ENCODE measurements at places on chromosomes 2 and 18.

DNA sequence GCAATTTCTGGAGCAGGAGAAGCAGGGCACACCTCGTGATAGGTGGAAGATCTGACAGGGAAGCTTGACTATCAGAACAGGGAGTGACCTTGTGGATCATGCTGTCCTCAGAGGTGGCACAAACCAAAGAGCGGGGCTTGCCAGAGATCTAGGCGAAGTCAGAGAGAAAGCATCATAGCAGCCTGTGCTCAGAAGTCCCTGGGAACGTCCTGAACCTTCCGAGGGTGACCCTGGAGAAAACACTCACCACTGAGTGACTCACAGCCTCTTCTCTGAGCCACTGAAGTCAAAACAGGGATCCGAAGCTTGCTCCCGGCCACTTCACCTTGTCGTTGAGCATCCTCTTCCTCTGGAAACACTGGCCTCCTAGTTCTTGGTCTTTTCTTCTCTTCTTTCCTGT, 56.7 kb downstream of the IL1R2 start:
- DNase-seq: no peak

- DNase-seq: no peak
These were observed 24.1 kb downstream of the CFLAR start for GRCh38 chr2:201139836-201140604.

GRCh38 chr2:158969715-158970240, 1.3 kb downstream of the TANC1 start:
- DNase-seq: no peak

- peak; percentile 11 for DNase-seq
These were observed 24.6 kb downstream of the MAIP1 start for GRCh38 chr2:199979832-199980628.

DNA sequence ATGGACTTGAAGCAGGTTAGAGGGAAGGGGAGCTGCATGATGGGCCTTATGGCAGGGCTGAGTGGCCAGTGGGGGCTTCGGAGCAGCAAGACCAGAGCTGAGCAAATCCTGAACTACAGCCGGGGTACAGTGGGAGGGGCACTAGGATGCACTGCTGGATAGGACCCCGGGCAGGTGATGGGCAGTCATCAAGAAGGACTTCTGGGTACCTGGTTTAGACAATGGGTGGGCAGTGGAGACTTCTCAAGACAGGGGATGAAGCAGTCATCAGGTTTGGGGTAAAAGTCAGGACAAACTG, 507.4 kb upstream of the MYT1L start:
- no peak for DNase-seq

GRCh38 chr2:175834477-175834876, 167.6 kb downstream of the LNPK start:
- peak; percentile 72 for DNase-seq

DNA sequence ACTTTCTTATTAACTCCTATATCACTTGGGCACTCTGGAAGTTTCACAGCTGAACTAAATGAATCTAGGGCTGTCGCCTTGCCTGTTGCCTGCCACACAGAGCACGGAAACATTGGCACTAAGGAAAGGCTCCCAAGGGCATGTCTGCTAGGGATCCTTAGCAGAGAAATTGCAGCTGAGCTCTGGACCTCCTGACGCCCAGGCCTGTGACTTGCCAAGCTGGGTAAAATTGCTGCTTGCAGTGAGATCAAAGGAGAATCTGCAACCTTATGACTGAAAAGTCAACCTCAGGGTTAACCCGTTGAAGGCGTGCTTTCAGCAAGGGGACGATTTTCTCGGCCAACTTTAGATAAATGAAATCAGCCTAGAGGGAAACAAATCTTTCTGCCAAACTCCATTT, 189.8 kb downstream of the NCK2 start:
- no peak for DNase-seq

DNA sequence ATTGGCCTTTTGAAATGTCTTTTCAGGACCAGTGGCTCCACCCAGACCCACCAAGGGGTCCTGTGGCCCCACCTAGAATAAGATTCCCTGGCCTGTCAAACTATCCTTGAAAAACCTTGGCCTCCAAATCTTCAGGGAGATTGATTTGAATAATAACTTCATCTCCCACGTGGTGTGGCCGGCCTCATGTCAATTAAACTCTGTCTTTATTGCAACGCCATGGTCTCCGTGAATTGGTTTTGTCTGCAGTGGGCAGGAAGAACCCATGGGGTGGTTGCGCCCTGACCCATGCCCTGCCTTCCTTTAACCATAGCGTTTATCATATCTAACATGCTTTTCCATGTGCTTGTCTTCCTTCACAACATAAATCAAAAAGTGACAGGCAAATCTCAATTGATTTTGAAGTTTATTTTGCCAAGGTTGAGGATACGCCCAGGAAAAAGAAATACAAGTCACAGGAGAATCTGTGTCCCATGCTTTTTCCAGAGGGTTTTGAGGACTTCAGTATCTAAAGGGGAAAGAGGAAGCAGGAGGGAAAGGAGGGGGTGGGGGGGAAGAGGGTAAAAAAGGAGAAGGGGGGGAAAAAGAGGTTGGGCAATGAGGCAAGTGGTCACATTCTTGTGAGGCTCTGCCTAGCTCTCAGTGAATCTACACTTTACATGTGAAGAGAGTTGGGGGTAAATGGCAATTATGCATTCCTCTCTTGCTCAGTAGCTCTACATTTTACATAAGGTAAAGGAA, 66.5 kb upstream of the CABLES1 start:
- no peak for DNase-seq

DNA sequence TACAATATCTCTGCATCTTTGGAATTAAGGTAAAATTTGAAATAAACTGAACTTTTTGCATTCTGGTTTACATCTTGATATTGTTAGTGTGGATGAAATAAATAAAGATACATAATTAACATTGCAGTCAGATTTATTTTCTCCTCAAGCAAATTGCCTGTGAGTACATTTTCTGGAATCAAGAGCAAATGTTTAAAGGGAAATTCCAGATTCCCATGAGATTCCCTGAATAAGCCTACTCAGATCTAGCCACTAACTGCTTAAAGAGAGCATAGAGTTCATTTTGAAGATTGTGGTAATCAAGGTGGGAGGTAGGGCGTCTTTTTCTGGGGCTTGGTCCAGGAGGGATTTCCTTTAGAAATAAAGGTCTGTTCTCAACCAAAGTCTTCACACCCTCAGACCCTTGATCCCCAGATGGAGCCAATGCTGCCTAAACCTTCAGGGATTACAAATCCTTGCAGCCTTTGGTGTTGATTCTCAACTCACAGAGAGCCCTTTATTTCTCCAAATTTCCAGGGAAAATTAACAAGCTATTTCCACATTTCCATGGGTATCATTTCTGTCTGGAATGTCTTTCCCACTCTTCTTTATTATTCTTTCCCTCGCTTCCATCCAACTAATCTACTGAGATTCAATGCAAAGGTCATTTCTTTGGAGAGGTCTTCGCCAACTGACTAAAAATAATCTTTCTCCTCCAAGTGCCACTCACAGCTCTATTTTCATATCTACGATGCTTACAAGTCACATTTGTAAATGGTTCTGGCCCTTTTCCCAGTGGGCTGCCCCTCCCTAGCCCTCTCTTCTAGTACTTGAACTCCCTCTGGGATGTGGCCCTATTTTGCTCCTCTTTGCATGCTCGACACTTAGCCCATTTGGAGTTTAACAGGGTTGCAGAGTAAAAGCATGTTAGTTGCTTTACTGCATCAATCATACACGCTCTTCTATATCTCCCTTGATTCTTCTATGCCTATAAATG, 79.8 kb upstream of the SPATS2L start:
- DNase-seq: no peak

GRCh38 chr2:224934526-224935188, 107.6 kb downstream of the DOCK10 start:
- no peak for DNase-seq

DNA sequence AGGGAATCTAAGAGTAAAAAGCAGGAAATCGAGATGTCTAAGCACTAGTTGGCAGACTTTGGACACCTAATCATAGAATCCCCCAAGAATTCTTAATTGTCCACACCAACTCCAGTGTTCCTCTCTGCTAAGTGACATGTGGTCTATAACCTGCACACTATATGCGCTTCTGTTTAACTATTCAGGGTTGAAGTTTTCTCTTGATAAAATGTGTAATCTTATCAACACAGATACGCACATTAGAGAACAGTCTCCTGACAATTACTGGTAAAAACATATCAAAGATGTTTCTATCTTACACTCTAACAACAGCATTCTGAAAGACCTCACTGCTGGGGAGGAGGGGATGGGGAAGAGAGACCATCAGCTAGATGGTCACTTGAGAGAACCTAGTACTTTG, 3.9 kb downstream of the ABCB11 start:
- DNase-seq: no peak

- DNase-seq: no peak
These were observed 120.6 kb upstream of the HDAC4 start for GRCh38 chr2:239521518-239521815.

- no peak for DNase-seq
These were observed 573.3 kb downstream of the LRP1B start for GRCh38 chr2:141557329-141558095.

GRCh38 chr2:129233751-129234406, 745.6 kb upstream of the RAB6C start:
- no peak for DNase-seq

DNA sequence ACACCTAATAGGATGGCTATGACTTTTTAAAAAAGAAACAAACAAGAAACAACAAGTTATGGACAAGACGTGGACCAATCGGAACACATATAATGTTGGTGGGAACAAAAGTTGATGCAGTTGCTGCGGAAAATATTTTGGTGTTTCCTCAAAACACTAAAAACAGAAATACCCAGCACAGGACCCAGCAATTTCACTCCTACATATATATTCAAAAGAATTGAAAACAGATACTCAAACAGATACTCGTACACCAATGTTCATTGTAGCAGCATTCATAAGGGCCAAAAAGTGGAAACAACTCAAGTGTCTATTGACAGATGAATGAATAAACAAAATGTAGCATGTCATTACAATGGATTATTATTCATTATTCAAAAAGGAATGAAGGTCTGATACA, 12.1 kb downstream of the CCDC141 start:
- DNase-seq: no peak

DNA sequence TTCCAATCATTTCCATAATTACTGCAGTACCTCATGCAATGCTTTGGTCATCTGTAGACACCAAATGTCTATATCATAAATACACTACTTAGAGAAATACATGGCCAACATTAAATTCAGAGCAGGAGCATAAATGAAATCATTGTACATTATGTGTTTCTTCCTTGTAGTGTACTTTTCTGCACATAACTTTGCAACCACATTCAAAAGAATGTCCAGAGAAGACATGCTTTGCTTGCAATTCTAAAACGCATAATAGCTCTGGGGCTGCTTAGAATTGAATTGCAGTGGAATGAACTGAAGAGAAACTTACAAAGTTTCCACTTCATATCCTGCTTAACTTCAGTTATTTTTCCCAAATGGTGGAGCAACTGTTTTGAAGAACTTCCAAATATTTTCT, 664.4 kb downstream of the DSC3 start:
- no peak for DNase-seq

DNA sequence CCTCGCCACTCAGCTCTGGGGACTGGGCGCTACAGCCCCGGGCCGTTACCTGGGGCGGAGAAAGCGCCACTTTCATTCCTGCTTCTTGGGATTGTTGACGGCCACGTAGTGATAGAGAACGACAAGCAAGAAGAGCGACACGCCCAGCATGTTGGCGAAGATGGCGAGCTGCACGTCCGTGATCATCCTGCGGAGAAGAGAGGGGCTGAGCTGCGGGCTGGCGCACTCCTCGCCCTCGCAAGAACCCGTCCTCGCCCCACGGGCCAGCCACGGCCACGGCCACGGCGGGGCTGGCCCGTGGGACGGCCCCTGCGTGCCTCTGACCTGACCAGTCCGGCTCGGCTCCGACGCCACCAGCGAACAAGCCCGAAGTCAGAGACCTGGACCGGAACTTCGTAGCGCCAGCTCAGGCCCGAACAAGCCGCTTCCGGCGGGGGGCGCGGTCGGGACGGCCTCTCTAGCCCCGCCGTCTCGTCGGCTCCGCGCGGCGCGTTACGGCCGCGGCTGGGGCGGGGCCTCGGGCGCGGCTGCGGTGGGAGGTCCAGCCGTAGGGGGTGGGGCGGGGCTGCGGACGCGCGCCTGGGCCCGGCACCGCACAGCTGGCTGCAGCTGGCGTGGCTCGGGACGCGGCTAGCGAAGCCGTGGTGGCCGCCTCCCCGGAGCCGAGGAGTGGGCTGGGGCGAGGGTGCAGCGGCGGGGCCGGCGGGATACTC, at the start of gene OST4:
Gene OST4 (minus strand): TSS at position 378 of the 713 bp plus-strand sequence.
- DNase-seq: peak; percentile 45

DNA sequence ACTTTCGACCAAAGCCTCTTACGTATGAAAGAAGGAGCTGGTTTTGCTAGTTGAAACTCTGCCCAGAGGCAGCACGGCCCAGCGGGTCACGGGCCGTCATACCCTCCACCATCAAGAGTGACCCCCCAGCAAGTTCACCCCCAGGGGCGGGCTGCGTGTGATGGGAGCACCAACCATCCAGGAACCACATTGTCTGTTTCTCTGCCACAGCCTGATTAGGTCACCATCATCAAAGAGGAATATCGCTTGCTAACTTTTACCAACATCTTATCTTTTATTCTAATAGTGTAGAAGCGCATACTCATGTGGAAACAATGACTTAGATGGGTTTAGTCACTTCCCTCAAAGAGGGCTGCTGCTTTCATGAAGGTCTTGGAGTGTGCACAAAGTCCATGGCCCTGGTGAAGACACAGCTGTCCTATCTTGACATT, 116.6 kb upstream of the SMIM21 start:
- DNase-seq: no peak

- no peak for DNase-seq
These were observed 687.6 kb downstream of the MBD2 start for GRCh38 chr18:53536908-53537307.

DNA sequence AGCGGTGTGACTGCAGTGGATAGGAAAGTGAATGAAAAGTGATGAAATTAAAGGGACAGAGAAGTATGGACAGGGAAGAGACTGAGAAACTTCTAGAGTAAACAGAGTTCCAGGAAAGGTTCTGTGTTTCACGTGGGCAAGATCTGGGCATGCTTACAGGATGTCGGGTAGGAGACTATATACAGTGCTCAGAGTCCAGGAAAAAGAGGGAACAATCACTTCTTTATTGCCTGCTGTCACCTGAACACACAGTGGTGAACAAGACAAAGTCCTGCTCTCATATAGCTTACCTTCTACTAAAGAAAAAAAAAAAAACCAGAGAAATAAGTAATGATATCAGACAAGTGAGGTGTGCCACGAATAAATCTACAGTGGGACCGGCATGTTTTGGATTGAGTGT, 2.4 kb downstream of the LRPPRC start:
- DNase-seq: no peak

DNA sequence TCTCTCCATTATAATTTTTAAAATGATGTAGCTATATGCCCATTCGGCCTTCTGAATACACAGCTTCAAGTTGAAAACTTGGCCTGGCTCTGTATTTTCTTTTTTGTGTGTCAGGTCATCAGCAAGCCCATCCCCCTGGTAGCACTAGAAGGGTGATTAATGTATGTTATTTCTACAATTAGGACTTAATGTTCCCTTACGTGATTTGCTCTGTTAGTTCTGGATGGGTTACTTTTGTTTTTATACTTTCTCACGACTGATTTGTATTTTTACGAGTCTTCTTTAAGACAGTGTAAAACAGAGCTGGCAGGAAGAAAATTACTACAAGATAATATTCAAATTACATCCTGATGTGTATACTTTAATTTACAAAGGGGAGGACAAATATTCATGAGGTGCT, 88.4 kb upstream of the RGPD4 start:
- DNase-seq: peak; percentile 20

GRCh38 chr2:237134321-237135230, 48.9 kb downstream of the COPS8 start:
- DNase-seq: no peak
